Brain pericyte (primary cell): ENCODE measurements at places on chromosomes 4 and X.
A peak's percentile ranks its signal among the peaks of the same experiment; 100 is the strongest.

DNA sequence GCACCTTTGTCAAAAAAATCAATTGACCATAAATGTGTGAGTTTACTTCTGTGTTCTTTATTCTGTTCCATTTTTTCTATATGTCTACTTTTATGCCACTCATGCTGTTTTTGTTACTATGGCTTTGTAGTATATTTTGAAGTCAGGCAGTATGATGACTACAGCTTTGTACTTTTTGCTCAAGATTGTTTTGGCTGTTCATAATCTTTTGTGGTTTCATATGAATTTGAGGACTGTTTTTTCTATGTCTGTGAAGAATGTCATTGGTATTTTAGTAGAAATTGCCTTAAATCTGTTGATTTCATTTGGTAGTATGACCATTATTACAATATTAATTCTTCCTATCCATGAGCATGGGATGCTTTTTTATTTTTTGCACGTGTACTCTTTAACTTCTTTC, 346.8 kb downstream of the PPP3CA start:
- no peak for DNase-seq

- DNase-seq, result peak; percentile 49
These were observed 26.7 kb upstream of the TBC1D19 start for GRCh38 chr4:26557164-26557563.

GRCh38 chrX:68503836-68504636, 5.2 kb downstream of the YIPF6 start:
- no peak for DNase-seq

DNA sequence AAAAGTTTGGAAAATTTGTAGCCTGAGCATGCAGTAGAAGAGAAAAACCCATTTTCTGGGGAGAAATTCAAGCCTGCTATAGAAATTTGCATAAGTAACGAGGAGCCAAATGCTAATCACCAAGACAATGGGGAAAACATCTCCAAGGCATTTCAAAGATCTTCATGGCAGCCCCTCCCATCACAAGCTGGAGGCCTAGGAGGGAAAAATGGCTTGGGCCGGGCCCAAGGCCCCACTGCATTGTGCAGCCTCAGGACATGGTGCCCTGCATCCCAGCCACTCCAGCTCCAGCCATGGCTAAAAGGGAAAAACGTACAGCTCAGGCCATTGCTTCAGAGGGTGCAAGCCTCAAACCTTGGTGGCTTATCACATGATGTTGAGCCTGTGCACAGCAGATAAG, 87.7 kb downstream of the SHROOM4 start:
- DNase-seq, result no peak

DNA sequence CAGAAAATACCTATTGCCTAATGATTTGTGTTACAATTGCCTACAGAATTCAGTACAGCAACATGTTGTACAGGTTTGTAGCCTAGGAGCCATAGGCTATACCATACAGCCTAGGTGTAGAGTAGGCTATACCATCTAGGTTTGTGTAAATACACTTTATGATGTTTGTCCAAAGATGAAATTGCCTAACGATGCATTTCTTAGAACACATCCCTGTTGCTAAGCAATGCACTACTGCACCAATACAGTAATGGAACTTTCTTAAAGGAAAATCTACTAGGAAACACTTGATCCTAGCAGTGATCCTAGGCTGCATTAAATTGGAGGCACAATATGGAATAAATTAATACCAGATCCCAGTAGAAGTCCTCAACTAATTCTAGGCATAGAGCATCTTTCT, 18.3 kb downstream of the NOA1 start:
- no peak for DNase-seq

DNA sequence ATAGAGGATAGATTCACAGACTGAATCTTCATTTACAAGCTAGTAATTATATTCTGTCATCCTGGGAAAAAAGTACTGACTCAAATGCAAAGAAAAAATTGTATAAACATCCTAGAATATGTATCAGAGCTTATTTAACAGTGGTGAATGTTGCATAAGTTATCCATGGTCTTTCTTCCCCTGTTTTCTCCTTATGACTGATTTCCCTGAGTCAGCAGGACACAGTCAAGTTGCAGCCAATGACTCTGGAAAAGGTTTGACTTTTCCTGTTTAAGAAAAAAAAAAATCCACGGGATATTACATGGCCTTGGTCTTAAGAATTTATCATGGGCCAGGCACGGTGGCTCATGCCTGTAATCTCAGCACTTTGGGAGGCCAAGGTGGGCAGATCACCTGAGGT, 36.5 kb downstream of the INPP4B start:
- DNase-seq, result no peak

DNA sequence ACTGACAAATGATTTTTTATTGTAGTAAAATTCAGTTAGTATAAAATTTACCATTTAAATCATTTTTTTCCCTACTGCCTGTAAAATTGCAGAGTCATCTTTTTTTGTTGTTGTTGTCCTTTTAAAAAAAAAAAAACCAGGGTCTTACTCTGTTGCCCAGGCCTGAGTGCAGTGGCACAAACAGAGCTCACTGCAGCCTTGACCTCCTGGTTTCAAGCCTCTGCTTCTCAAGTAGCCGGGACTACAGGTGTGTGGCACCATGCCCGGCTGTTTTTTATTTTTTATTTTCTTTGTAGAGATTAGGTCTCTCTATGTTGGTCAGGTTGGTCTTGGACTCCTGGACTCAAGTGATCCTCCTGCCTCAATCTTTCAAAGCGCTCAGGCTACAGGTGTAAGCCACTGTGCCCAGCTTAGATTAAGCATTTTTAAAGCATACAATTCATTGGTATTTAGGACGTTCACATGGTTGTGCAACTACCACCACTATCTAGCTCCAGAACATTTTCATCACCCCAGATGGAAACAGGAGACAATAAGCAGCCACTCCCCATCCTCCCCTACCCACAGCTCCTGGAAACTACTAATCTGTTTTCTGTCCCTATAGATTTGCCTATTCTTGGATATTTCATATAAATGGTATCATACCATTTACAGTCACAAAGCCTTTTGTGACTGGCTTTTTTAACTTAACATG, 59.7 kb upstream of the PGRMC2 start:
- no peak for DNase-seq
